Memory B cell (primary cell): ENCODE measurements at places on chromosomes 13 and 19.

DNA sequence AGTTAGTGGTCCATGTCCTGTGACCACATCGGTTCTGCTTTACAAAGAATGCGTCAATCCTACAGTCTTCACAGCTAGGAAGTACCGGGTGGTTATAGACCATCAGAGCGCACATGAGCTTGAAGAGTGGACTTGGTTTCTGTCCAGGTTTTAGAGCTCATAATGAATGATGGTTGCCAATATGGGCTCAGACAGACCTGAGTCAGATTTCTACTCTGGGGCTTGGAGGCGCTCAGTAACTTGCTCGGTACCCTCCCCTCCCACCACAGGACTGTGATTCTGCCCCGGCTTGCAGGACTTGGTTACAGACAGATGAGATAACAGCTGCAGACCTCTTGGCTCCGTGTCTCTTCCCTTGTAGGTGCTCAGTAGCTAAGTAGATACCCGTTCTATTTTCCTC is 284.7 kb downstream of the TSHZ3 start:
- peaks cover 2% of the 10 kb centered on the region for H3K36me3 ChIP-seq
- no peak overlapping the region for H3K4me3 ChIP-seq
- H3K4me1 ChIP-seq, result no peaks in the 10 kb centered on the region
- H3K27ac ChIP-seq, result no peak overlapping the region
- no peaks in the 10 kb centered on the region for H3K27me3 ChIP-seq
- no peak for DNase-seq

DNA sequence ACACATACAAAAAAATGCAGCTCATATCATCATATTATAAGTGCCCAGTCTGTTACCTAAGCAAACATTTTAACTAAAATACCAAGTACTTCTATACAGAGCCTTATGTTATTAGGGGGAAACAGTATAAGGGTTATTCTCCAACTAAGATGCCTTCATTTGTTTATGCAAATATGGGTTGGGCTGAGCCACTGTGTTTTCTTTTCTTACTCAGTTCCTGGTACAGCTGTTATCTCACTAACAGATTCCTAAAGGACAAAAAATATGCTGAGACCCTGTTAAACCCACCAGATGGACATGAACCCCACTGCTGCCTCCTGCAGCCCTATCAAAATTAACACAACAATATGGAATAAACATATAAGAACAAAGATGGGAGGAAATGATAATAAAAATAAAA is 34.5 kb upstream of the SMAD9 start:
- peaks cover 4% of the 10 kb centered on the region for H3K4me1 ChIP-seq
- DNase-seq, result no peak
- peaks cover 25% of the 10 kb centered on the region for H3K36me3 ChIP-seq
- no peaks in the 10 kb centered on the region for H3K27me3 ChIP-seq

DNA sequence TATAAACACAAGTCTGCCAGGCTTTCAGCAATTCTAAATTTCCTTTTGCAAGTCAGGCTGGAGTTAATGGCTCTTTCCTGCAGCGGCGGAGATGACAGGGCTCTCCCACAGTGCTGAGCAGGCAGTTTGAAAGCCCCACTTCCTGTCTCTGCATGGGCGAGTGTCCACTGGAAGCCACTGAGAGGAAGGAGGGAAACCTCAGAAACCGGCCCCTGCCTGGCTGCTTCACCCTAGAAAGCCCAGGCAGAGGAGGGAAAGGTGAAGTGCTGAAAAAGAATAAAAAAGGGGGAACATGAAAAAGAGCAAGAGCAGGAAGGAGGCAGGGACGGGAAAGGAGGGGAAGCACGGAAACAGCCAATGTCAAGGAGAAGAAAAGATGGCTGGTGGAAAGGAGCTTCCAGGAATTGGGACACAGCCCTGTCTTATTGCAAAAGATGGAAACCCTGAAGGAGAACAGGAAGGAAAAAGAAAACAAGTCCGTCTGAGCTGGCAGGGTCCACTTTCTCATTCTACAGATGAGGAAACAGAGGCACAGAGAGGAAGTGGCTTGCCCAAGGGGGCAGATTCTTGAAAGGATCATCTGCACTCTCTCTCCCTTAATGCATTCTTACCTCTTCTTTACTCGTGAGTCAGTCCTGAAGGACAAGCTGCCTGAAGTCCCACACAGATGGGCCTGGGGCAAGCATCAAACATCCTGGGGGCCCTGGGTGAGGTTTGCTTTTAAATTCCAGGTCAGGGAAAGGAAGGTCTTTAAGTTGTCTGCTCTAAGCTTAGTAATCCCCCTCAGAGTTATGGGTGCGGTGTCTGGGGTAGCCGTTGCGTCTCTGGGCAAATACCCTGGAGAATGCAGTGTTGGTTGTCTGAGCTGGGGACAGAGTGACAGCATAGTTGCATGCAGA is 38.8 kb upstream of the ALOX5AP start:
- H3K27ac ChIP-seq, result no peak overlapping the region
- no peak overlapping the region for H3K4me3 ChIP-seq
- H3K4me1 ChIP-seq, result peaks cover 19% of the 10 kb centered on the region
- H3K27me3 ChIP-seq, result peaks cover 5% of the 10 kb centered on the region
- no peaks in the 10 kb centered on the region for H3K36me3 ChIP-seq

GRCh38 chr13:71877256-71877653 is 10.3 kb upstream of the DACH1 start:
- H3K4me1 ChIP-seq, result no peaks in the 10 kb centered on the region
- H3K27me3 ChIP-seq, result no peaks in the 10 kb centered on the region
- H3K27ac ChIP-seq, result no peak overlapping the region
- no peak for DNase-seq
- H3K4me3 ChIP-seq, result no peak overlapping the region
- H3K36me3 ChIP-seq, result no peaks in the 10 kb centered on the region

- H3K4me1 ChIP-seq, result no peaks in the 10 kb centered on the region
- H3K27me3 ChIP-seq, result no peaks in the 10 kb centered on the region
- peaks cover 10% of the 10 kb centered on the region for H3K36me3 ChIP-seq
- H3K27ac ChIP-seq, result no peak overlapping the region
- no peak overlapping the region for H3K4me3 ChIP-seq
Observed at GRCh38 chr19:4094291-4094690, 27.6 kb upstream of the ZBTB7A start.

- H3K36me3 ChIP-seq, result no peaks in the 10 kb centered on the region
- H3K4me3 ChIP-seq, result no peak overlapping the region
- H3K27ac ChIP-seq, result no peak overlapping the region
- H3K27me3 ChIP-seq, result no peaks in the 10 kb centered on the region
Observed at GRCh38 chr13:61170856-61171255, 244.8 kb downstream of the PCDH20 start.

DNA sequence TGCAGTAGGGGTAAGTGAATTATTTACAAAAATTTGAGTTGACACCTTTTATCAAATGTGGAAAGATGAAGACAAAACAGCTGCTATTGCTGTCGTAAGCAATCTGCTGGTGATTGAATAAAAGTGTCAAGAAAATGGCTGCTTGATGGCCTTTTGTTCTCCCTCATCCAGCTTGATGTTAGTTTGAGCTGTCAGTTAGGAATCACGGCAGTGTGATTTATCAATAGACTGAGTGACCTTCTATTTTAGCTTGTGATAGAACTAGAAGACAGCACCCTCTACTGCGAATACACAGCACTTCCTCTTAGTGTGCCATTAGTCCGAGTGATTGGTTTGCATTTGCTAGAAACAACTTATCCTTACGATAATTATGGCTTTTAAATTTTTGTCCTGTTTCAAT is 76.3 kb downstream of the MZT1 start:
- H3K4me3 ChIP-seq, result no peak overlapping the region
- no peak overlapping the region for H3K27ac ChIP-seq
- peaks cover 5% of the 10 kb centered on the region for H3K27me3 ChIP-seq
- no peaks in the 10 kb centered on the region for H3K4me1 ChIP-seq

DNA sequence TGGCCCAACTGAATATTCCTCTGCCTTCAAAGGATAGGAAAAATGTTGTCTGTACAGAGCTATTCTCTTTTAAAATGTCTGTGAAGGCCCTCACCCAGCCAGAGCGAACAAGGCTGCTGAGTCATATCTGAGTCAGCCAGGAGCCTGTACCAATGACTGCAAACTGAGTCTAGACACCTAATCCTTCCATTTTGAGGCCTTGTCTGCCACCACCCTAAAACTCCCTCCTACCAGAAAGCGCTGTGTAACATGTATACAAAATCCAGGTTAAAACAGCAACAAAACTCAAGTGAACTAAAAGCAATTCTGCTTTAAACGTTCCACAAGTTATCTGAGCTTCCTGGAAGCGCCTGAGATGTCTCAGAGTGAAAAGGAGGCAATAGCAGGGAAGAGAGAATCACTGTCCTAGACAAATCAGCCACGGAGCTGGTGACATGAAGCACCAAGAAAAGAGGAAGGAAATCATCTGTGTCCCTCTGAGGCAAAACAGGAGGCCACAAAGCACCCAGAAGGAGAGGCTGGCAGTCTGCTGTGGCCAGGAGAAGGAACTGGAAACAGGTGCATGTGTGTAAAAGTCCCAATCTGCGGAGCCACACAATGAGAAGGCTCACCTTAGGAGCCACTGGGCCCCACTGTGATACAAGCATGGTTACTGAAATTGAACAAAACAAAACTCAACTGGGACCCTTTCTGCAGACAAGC is 10.2 kb downstream of the DHRS12 start:
- H3K4me3 ChIP-seq, result peak overlapping the region; percentile 21
- H3K4me1 ChIP-seq, result peaks cover 28% of the 10 kb centered on the region
- H3K27me3 ChIP-seq, result no peaks in the 10 kb centered on the region

- no peak overlapping the region for H3K4me3 ChIP-seq
- H3K27ac ChIP-seq, result no peak overlapping the region
- H3K27me3 ChIP-seq, result peaks cover 2% of the 10 kb centered on the region
- H3K4me1 ChIP-seq, result no peaks in the 10 kb centered on the region
- no peaks in the 10 kb centered on the region for H3K36me3 ChIP-seq
Observed at GRCh38 chr13:59513686-59514085, 650.0 kb downstream of the DIAPH3 start.

- H3K4me3 ChIP-seq, result no peak overlapping the region
- H3K27me3 ChIP-seq, result no peaks in the 10 kb centered on the region
- DNase-seq, result no peak
- H3K36me3 ChIP-seq, result peaks cover 3% of the 10 kb centered on the region
- H3K27ac ChIP-seq, result no peak overlapping the region
Observed at GRCh38 chr13:50726164-50726563, 117.3 kb downstream of the DLEU7 start.

GRCh38 chr19:36150586-36150985 is 1.7 kb downstream of the COX7A1 start:
- no peak overlapping the region for H3K27ac ChIP-seq
- H3K4me3 ChIP-seq, result no peak overlapping the region
- no peak for DNase-seq
- peaks cover 41% of the 10 kb centered on the region for H3K36me3 ChIP-seq
- H3K27me3 ChIP-seq, result no peaks in the 10 kb centered on the region
